ENCODE measurements at places on chromosomes 3 and 15.

DNA sequence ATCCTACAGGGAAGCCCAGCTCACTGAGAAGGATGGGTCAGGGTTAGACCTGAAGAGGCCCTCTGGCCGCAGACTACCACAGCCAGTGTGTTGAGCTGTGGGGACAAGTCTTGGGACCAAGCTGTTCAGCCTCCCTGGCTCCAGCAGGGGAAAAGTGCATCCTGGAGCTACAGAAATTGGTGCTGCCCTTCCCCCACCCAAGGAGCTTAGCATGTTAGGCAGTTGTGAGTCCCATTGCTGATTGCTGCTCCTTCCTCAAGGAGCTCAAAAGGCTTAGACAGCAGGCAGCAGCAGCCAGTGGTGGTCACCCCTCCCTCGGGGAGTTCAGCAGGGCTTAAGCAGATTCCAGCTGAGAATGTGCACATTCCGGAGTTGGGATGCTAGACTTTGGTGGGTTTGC lies 165.6 kb downstream of the ATP8B4 start:
- no peak for DNase-seq

DNA sequence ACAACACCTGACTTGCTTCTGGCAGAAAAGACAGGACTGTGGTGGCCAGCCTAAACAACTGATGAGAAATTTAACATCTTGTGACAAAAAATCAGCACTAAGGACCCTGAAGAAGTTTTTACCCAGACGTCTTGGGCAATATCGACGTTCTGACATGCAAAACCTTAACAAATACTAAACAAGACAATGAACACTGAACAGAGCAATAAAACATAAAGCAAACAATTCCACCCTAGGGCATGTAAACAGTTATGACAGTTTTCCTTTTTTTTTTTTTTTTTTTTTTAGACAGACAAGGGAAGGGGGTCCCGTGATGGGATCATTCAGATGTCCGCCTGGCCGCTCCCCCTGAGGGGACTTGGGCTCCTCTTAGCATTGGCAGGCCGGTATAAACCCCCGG lies 738.0 kb downstream of the SI start:
- no peak for DNase-seq

GRCh38 chr15:91712286-91712685 lies 141.2 kb upstream of the SLCO3A1 start:
- no peak for DNase-seq

DNA sequence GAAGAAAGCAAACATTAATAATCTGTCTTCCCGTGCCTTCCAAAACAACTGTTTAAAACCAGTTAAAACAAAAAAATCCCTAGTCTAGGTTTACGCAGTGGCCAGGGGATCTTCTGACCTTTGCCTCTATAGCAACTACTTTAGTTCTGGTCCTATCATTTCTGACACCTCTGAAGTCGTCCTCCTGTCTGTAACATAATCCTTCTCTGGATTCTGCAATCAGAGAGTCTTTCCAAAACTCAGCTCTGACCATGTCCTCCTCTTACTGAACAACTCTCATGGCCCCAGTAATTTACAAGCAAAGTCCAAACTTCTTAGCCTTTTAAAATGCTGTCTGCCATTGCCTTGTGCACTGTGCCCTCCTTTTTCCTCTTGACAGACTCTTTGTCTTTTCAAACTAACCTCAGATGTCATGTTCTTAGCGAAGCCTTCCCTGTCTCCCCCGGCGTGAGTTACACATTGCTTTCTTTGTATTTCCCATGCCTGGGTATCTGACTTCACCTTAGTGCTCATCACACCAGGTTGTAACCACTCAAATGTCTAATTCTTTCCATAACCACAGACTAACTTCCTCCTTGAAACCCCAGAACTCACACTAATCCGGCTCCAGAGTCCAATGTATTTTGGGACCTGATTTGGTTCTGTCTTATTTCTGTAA lies 105.2 kb upstream of the BNIP2 start:
- no peak for DNase-seq

DNA sequence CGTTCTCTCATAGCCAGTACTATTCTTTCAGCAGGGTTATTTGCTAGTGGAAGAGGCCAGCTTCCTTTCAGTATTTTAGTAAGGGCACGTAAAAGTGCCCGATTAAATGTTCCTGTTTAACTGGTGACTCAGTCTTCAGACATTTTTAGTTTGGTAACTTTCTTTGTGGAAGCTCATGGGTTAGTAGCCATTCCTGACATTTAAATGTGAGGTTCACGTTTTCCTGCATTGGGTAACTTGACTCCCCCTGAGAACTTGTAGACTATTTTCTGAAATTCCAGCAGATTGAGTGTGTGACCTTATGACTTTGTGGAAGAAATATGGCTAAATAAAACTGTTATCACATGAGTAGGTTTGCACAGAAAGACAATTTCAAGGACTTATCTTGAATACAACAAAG lies 16.9 kb downstream of the ABHD2 start:
- DNase-seq: no peak

- no peak for DNase-seq
Measured at GRCh38 chr3:18937574-18937973, 210.7 kb upstream of the KCNH8 start.

DNA sequence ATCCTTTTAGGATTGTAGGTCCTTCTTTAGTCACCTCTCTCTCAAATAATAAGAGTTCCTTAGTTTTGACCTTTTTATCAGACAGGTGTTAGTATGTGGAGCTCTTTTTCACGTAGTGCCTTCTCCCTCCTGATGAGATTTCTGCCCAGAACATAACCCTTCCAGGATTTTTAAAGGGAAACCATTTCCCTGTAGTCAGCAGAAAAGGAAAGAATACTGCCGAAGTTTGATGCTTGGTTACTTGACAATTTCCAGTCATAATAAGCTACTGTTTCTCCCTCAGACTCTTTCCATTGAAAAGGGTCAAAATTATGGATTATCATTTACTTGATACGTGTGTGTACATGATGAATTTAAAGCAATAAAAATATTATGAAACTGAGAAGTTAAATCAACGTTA lies 73.1 kb downstream of the VPS8 start:
- no peak for DNase-seq

GRCh38 chr15:92079047-92079446 lies 225.5 kb downstream of the SLCO3A1 start:
- no peak for DNase-seq

DNA sequence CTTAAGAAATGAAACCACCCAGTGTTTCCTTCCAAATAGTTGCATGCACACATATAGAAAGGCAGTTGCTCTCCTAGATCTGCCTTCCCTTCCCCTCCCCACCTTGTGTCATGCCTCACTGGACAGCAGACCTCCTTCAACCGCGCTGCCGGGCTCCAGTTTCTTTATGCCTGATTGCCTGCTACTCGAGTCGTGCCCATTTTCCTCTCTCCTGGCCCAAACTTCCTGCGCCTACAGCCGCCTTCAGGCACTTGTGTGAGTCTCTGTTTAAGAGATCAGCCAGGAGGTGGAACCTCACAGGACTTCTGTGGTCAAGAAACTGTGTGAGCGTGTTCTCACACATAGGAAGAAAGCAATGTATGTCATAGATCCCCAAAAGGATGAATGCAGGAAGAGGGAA lies 8.8 kb upstream of the FAM107A start:
- DNase-seq: no peak

- DNase-seq: no peak
Measured at GRCh38 chr3:98994128-98994762, 92.8 kb upstream of the DCBLD2 start.

GRCh38 chr3:10312861-10313260 lies 8.1 kb downstream of the SEC13 start:
- no peak for DNase-seq

DNA sequence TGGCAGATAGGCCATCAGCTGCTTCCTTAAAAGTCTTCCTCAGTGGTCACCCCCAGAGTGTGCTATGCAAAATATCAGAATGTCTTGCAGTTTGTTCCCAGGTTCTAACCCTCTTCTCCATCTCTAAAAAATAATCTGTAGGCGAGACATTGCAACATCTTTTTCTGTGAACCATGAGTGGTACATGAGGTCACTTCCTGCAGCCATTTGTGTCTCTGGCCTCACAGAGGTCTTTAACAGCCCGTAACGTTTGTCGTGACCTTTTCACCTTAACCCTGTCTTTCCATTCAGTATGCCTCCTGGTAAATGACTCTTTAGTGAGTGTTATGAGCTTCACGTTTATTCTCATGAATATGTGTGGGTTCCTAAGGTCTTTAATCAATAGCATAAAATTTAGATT lies 145.4 kb downstream of the KLHL25 start:
- no peak for DNase-seq

DNA sequence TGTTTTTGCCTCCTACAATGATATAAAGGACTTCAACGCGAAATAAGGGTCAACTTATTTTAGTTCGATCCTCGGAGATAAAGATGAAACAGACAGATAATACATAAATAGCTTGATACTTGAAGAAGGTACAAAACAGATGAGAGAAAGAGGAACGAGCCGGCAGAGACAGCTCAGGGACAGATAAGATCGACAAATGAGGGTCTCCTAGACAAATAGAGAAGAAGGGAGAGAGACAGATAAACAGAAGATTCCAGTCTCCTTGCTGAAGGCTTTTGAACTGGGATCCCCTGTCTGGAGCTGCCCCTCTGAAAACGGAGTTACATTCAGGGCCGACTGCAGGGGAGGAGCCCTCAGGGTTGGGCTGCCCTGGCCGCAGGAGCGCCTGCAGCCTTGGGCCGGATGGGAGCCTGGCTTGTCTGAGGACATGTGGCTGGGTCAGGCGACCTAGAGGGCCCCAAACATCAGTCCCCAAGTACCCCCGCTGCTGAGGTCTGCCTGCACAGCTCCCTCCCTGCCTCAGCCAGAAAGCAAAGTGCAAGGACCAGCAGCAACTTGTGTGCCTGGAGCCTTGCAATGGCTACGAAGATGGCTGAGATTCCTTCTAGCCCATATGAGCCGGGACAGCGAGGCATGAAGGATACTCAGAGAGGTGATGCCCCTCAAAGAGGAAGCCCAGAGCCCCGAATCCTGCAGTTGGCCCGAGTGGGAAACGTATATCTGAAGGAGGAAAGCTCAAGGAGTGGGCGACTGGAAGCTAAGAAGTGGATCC lies 926 bp upstream of the SKOR1 start:
- no peak for DNase-seq

- DNase-seq: no peak
Measured at GRCh38 chr3:11651900-11652299, 8.2 kb upstream of the VGLL4 start.

GRCh38 chr3:188214442-188214841 lies 60.5 kb downstream of the LPP start:
- no peak for DNase-seq

- DNase-seq: no peak
Measured at GRCh38 chr3:124053871-124054270, 61.9 kb upstream of the ROPN1 start.

- DNase-seq: no peak
Measured at GRCh38 chr3:130557336-130558035, 40.5 kb downstream of the COL6A6 start.

DNA sequence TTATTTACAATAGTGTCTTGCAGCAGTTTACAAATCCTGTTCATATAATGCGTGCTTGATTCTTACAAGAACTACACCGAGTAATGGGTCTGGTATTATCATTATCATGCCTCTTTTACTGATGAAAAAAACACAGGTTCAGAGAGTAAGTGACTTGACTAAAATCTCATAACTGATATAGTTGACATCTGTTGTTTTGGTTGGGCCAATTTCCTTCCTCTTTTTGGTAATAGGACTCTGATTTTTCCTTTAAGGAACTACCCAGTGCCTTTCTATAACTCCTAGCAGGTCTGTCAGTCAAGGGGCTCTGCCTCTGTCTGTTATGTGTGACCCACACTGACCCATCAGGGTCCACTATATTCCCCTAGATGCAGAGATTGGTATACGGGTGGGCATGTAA lies 14.6 kb upstream of the BLOC1S6 start:
- no peak for DNase-seq

- DNase-seq: no peak
Measured at GRCh38 chr15:98842192-98842972, 165.2 kb downstream of the PGPEP1L start.

DNA sequence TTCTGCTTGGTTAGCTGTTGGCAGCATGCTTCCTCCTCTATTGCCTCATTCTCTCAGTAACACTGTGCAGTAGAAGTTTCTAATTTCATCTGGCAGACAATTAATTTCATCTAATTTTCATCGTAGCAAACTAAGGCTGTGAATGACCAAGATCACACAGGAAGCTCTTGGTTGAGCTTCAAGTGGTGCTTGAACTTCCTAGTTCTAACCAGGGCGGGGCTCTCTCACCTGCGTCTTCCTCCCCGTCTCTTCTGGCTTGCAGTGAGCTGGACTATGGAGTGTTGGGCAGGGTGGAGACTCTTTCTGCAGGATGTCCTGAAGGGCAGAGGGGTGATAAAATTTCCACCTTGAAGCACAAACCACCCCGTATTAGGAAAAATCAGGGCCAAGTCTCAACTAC lies 2.0 kb upstream of the IL16 start:
- no peak for DNase-seq

GRCh38 chr3:161689584-161690298 lies 193.1 kb downstream of the OTOL1 start:
- DNase-seq: no peak

GRCh38 chr3:119625451-119626153 lies 27.9 kb downstream of the PLA1A start:
- DNase-seq: no peak

DNA sequence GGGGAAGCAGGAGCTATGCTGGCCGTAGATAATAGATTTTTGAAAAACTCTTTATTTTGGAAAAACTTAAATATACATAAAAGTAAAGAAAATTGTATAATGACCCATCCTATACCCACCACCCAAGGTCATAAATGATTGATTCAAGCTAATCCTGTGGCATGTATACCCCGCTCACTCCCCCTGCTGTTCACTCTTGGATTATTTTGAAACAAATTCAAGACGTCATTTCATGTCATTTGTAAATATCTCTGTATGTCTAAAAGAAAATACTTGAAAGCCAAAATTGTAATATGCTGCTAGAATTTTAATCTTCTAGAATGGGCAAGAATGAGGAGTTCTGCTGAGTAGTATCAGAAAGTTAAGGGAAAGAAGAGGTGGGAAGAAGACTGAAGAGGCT lies 241.7 kb downstream of the FEZF2 start:
- DNase-seq: no peak

- no peak for DNase-seq
Measured at GRCh38 chr3:61876797-61877196, 315.4 kb downstream of the PTPRG start.

GRCh38 chr3:112038863-112039262 lies 4.3 kb downstream of the TMPRSS7 start:
- DNase-seq: no peak

- DNase-seq: no peak
Measured at GRCh38 chr15:60779718-60780503, 301.0 kb upstream of the ICE2 start.

- no peak for DNase-seq
Measured at GRCh38 chr15:72057548-72058091, 60.3 kb downstream of the MYO9A start.

DNA sequence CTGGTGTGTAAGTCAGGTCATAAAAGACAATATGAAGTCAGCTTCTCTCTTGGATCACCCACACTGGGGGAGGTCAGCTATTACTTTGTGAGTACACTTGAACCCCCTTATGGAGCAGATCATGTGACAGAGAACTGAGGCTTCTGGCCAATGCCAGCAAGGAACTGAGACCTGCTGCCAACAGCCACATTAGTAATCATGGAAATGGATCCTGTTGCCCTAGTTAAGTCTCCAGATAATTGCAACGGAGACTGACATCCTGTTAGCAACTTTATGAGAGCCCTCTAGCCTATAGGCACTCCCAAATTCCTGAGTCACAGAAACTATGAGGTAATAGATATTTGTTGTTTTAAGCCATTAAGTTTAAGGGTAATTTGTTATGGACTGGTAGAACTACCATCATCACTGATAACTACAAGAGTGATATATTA lies 110.4 kb upstream of the GMNC start:
- DNase-seq: no peak

All from cerebellar nuclear complex (tissue), 1 donor.